ENCODE measurements at places on chromosomes 12 and 14.

GRCh38 chr14:60652674-60653651 is 3.7 kb upstream of the SIX1 start:
- DNase-seq: peak; percentile 24

DNA sequence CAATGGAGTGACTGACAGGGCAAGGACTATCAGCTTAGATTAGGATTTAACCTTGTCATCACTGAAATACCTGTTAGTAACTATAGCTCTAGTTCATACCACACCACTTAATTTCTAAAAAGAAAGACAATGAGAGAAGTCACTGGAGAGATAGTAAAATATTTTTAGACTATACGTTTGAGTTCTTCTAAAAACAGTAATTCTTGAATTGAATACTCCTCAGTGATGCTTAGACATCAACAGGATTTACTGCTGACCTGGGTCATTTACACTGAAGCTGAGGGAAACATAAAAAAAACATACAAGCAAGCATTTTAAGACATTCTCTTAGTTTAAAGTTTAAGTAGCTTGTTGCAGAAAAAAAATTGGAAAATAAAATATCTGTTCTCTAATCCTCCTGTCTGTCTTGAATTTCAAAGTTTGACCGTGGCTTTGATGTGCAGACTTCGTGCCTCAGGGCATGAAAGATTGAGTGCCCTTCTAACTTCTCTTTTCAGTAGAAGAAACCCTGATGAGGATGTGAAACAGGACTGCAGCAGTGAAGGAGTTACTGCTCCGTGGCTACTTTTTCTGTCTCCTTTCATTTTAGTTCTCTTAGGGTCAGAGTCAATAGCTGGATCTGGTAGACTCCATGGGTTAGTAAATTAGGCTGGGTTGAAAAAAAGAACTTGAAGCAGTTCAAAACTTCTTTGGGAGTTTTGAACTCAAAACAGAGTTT is 172.2 kb downstream of the PTPRO start:
- DNase-seq: no peak

- no peak for DNase-seq
These were observed 45.6 kb upstream of the BCL2L14 start for GRCh38 chr12:12024911-12025682.

GRCh38 chr14:100610511-100611217 is 23.4 kb upstream of the BEGAIN start:
- peak; percentile 24 for DNase-seq

- DNase-seq: no peak
These were observed 178.0 kb upstream of the FKBP4 start for GRCh38 chr12:2616763-2617162.

GRCh38 chr12:96371138-96371789 is 29.0 kb downstream of the CDK17 start:
- DNase-seq: peak; percentile 55

DNA sequence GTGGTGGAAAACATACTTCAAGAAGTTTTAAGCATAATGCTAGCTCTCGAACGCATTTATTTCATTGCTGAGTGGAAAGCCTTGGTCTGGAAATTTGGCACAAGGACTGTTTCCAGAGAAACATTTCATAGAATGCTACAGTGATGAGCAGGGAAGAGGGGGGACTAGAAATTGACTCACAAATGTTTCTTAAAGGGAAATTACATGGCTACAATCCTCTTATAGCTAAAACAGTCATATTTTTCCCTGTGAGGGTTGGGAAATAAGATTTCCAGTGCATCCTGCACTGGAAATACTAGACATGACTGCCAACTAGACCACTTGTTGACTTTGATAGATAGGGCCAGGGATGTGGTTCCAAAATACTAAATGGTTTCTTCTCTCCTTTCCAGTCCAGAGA is 197.3 kb upstream of the RGS6 start:
- no peak for DNase-seq

DNA sequence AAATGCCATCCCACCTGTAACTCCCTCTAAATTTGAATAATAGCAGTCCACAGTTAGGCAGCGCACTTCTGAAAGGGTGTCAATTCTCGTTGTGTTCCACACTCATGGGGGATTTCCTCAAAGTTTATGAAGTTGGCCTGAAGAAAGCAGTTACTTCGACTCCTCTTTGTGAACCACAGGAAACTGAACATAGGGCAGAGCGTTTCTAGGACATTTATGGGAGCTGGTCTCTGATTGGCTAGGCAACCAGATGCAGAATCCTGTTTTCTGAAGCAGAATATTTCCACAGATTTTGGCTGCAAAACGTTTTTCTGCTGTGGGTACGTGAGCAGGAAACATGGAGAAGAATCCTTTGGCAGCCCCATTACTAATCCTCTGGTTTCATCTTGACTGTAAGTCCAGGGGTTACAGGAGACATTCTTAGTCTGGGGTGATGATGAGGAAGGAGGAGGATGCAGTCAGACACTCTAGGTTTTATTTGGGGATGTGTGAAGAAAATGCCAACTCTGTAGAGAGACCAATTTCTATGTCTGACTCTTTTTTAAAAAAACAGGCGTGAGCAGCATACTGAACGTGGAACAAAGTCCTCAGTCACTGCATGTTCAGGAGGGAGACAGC is 431.5 kb upstream of the OR4E1 start:
- DNase-seq: no peak

DNA sequence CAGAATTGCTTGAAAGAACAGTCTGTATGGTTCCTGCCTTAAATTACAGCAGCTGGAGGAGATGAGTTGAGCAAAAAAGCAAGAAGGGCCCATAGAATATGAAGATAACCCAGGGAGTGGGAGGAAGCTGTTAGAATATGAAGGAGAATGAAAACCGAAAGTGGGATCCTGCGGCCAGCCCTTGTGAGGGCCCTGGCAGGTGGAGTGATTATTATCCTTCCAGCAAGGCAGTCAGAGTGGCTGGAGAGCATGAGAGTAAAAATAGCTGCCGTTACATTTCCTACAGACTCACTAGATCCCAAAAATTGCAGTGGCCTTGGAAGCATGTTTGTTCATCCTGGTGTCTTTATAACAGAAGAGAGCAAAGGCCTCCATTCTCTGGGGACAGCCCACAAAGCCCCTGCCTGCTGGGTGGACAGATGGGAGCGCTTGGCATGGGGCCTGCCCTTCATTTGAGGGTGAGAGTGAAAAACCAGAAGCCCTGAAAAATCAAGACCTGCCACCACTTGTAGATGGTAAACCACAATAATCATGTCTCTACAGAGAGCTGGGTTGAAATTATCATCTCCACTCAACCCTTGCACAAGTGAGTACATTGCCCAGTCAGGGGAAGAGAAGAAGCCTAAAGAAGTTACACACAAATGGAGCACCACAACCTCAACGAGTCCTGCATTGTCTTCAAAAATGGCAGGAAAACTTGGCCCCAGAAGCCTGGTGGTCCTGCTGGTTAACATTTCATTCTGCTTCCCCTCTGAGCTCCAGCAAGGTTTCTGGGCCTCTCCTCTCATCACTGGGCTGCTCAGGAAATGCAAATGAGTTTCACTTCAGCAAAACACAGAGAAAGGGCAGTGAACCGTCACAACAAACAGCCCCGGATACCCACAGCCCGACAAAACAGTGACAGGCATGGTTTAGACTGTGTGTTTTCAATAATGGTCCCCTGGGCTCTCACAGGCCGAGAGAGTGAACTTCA is 20.5 kb downstream of the ZDHHC22 start:
- no peak for DNase-seq

DNA sequence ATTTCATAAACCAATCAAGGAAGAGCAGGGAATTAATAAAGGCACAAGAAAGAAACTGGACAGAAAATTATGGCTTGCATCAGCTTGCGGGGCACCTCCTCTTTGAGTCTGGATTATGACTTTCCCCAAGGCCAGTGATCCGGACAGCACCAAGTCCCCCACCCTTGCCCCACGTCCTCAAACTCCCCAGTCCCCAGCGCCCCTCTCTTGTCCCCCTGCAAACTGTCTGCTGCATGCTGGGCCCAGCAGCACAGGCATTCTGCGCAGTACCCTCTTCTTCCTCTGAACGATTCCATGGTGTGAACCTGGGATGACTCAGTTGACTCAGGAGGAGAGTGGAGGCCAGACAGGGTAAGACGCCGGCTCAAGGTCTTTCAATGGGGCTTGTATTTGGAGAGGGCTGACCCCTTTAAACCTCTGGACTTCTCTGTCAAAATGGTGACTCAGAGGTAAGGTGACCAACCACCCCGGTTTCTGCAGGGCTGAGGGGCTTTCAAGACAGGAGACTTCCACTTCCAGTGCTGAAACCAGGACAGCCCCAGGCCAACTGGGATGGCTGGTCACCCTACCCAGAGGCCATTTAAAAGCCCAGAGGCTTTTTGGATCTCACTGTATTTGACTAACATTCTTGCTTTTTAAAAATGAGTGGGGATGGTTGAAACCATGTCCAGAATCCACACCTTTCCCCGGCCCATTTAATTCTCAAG is 13.5 kb downstream of the C14orf132 start:
- DNase-seq: no peak

DNA sequence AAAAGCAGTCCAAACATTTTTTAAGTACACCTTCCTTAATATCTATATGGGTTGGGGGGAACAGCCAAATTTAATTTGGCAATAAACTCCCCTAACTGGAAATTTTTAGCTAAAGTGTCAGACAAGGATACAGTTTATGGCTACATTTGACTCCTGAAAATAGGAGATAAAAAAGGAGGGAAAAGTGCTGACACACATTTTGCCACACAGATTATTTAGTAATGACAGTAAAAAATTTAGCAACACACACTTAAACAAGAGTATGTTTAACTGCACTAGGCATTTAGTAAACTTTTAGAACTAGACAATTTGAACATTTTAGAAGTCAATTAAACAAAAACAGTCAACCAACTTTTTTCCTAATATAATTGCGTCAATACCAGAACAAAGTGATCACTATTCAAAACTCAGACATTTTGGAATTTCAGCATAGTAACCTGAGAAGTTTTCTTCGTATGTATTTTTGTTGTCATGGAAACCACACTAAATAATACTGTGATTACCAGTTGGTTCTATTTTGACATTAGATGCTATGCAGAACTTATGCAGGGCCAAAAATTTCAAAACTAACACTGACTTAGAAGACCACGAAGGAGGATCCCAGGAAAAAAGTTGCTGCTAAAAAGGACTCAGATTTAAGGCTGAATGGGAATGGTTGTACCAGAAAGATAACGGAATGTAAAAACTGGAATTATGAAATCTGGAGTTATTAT is 13.4 kb downstream of the GMFB start:
- DNase-seq: peak; percentile 57

DNA sequence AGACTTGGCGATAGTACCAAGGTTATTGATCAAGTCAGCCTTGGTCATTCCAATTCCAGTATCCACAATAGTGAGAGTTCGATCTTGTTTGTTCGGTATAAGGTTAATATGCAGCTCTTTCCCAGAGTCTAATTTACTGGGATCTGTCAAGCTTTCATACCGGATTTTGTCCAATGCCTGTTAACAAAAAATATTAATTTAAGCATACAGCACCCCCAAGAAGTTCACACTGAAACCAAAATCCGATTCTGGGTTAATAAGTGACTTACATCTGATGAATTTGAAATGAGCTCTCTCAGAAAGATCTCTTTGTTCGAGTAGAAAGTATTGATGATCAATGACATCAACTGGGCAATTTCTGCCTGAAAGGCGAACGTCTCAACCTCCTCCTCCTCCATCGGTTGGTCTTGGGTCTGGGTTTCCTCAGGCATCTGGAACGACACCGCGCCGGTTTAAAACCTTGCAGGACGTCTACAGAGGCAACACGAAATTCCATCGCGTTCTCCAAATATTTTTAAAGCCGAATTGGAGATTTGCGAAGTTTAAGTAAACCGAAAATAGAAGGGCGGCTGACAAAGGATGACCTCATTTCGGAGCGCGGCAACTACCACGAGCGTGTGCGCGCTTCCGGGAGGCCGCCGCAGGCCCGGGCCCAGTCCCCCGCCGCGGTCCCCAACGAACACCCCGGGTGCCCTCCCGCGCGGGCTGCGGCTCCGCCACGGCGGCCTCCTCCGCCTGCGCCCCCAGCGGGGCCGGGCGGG is 716 bp downstream of the HSP90AA1 start:
- peak; percentile 73 for DNase-seq

GRCh38 chr14:98226411-98226810 is 1045.6 kb downstream of the BCL11B start:
- no peak for DNase-seq

GRCh38 chr14:69355607-69356281 is 42.4 kb downstream of the ERH start:
- peak; percentile 42 for DNase-seq

DNA sequence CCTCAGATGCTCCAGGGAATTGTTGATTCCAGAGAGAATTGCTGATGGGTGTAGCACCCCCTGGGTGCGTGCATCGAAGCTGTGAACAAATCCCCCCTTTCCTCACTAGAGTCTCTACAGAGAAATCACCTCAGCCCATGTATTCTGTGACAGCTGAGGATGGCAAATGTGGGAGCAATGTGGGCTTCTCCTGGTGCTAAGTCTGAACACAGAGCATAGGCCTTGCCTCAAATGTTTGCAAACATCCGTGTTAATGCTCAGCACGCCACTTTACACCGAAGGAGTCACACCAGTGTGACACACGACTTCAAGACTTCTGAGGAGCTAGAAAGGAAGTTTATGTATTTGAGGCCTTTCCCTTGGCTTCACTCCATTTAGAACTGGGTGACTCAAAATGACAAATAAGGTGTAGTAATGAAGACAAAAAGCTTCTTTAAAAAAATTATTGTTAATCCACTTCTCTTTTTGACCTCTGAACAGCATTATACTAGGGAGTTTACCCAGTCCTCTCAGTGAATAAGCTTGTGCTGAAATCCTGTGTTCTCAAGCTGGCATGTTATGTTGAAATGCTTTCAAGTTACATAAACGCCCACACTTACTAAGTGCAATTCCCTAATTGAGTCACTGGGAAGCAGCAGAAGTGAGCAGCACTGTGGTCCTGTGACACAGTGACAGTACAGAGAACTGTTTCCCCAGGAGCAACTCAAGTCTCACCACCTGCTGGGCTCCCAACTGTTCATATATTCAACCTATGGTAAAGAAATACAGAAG is 92.9 kb downstream of the FAR2 start:
- peak; percentile 90 for DNase-seq

DNA sequence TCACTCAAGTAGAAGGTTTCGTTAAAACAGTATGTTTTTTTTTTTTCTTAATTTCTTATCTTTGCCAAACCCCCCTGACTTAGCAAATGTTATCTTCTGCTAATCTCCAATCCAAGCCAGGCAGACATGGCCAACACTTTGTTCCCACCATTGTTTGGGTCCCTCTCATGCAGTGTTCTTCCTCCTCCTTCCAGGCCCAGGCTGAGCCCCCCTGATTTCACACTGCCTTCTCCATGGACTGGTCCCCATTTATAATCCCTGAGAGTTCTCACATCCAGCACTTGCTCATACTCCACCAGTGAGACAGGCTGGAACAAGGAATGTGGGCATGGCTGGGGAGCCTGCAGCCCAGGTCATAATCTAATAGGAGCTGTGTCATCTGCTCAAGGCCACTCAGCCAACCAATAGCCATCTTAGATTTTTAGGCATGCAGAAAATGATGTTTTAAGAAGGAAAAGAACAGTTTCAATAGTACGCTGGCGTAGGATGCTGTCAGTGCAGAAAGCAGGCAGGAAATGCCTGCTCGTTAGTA is 238.4 kb upstream of the CCDC196 start:
- no peak for DNase-seq

GRCh38 chr14:21210023-21210422 is 54.2 kb upstream of the OR5AU1 start:
- no peak for DNase-seq
